RWPE2 (cell line): ENCODE measurements at places on chromosomes 6 and 20.
A peak's percentile ranks its signal among the peaks of the same experiment; 100 is the strongest.

- DNase-seq = no peak
Observed at GRCh38 chr6:20802596-20802995, 268.3 kb downstream of the CDKAL1 start.

DNA sequence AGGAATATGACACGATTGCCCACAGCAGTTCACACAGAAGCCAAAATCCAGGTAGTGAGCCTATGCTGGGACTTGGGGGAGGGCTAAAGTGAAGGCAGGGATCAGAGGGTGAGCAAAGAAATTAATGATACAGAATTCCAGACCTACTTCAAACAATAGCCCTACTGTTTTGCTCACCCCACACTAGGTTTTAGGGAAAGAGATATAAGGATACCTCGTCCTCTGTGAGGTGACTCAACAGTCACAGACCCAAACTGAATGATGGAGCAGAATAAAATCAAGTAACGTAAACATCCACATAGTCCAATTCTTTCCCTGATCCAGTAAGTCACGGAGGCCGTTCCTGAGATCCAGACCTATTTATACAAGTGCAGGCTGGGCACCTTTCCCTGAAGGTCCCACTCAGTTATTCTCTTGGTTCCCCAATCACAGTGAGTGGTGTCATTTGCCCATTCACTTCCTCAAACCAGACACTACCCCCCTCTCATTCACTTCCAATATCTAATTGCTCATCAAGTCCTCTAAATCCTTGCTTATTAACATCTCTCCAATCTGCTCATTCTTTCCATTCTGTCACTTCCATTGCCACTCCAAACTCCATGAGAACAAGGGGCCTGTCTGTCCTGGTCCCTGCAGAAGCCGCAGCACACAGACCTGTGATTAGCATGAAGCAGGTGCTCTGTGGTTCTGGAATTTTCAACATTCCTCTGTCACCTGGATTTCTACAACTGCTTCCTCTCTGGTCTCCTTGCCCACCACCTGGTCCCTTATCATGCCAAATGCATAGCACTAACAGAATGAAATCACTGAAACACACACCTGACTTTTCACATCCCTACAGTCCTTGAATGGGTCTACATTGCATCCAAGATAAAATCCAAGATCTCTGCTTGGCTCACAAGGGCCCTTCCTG is 55.9 kb downstream of the ATXN1 start:
- no peak for DNase-seq

DNA sequence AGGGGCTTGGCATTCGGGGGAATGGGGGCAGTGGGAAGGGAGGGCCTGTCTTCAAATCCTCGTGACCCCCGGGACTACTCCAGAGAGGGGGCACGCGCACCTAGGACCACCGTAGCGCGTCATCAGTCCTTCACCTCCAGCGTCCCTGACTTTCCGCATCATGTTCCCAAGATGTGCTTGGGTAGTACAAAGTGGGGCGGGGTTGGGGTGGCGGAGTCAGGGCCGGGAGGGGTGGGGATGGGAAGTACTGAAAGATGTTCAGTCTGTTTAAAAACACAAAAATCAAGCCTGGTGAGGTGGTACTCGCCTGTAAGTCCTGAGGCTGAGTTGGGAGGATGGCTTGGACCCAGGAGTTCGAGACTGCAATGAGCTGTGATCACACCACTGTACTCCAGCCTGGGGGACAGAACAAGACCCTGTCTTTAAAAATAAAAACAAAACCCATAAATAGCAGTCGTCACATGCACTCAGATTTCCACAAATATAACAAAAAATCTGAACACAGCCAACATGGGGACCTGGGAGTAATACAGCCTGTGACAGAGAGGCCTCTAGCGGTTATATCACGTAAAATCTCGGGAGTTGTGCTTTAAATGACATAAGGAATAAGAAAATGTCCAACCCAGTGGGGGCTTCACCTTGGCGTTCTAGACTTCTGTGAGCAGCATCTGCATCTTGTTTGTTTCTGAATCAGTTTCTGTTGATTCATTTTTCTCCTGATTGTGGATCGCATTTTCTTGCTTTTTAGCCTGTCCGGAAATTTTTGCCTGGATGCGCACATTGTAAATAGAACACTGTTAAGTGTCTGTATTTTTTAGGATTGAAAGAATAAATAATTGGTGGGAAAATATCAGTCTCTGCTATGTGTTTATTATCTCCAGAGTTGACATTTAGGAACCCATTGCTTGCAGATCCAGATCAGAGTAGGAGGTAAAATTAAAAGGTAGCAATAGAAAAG is 698 bp upstream of the LRP11 start:
- no peak for DNase-seq

- DNase-seq = peak; percentile 77
Observed at GRCh38 chr20:20603339-20603990, 109.0 kb downstream of the RALGAPA2 start.

DNA sequence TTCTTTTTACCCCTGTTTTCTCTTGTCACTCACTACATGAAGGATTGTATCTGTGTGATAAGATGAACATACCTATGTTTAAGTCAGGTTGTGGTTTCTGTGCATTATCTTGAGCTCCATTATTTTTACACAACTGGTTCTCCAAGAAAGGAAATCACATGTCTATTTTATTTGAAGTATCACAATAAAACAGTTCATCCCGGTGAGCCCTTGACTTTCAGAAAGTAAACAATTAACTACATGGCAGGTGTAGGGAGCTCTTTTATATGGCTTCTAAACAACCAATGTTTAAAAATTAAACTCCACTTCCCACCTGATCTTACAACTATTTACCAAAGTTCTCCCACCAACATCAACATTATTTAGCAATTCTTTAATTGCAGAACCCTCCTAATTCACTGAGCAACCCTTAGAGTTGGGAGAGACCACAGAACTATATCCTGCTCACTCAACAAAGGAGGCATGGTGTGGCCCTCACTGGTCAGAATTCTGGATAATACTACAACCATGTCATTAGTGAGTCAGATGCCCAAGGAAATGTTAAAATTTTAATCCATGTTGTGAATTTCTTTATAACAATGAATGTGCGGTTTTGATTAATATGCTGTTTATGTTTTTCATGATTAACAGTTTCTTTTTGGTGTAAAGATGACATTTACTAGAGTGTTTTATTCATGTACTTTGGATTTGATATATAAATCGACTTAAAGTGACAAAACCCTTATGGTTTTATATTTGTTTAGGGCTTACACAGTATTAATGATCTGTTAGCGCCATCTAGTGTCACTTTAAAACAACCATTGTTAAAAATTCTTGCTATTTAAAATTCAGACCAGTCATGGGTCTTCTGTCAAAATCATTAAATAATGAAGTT is 50.0 kb upstream of the SCGN start:
- DNase-seq = no peak

GRCh38 chr20:49214571-49214970 is 4.6 kb upstream of the DDX27 start:
- DNase-seq = no peak

- no peak for DNase-seq
Observed at GRCh38 chr6:53347250-53347920, 1.4 kb downstream of the ELOVL5 start.

- peak; percentile 82 for DNase-seq
Observed at GRCh38 chr6:37819802-37820717, 533 bp downstream of the ZFAND3 start.

- no peak for DNase-seq
Observed at GRCh38 chr6:108380876-108381275, 86.0 kb downstream of the AFG1L start.

GRCh38 chr20:50883856-50884255 is 47.4 kb downstream of the ADNP start:
- DNase-seq = peak; percentile 66

- no peak for DNase-seq
Observed at GRCh38 chr6:108274546-108274945, 13.7 kb upstream of the SNX3 start.

DNA sequence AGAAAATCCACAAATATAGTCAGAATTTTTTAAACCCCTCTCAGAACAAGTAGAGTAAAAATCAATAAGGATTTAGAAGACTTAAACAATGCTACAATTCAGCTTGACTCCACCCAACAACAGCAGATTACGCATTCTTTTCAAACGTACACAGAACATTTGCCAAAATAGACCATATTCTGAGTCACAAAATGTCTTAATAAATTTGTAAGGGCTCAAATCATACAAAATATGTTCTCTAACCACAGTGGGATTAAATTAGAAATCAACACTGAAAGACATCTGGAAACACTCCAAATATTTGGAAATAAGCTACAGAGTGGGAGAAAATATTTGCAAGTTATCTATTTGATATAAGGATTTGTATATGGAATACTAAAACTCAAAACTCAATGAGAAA is 164.2 kb upstream of the AKAP12 start:
- DNase-seq = no peak

- DNase-seq = no peak
Observed at GRCh38 chr6:163651426-163651825, 236.9 kb downstream of the QKI start.

DNA sequence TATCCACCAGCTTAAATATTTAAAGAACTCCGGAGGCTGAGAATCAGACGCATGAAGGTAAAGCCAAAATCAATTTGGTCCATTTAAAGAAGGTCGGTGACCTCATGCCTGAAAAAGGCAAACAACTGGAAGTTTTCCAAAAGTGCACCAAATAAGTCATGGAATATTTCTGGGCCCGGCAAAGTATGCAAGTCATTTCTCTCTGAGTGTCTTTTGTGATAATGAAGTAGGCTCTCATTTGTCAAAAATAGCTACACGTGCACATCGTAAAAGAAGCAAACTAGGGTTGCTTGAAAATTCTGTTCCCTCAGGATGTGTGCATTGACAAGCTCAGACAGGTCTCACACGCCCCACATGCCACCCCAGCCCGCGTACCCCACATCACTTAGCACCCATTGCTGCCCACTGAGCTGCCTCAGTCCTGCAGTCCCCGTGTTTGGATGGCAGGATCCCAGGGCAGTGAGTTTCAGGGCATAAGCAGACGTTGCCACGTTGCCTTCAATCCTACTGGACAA is 20.5 kb upstream of the PYGB start:
- DNase-seq = no peak

DNA sequence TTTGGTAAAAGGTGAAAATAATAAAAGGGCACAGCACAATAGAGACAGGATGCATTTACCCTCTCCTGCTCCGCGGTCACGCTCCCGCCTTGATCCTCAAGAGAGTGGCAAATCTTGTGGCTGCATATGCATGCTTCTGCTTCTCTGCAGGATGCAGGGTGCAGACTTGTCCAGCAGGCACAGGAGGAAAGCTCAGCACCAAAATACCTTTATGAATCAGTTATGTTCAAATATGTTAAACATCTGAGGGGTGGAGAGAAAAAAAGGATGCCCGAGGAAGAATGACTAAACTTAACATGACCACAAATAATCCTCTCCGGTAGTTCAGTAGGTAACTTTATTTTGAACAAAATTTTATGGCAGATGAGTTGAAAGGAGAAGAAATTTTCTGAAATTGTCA is 366.1 kb upstream of the SOX4 start:
- peak; percentile 69 for DNase-seq

GRCh38 chr20:44582311-44583025 is at the start of gene PKIG:
Gene PKIG, plus strand, starts transcription at chr20:44582579. Its CDS starts 31,978 bp downstream, at chr20:44614557.
- DNase-seq = no peak

DNA sequence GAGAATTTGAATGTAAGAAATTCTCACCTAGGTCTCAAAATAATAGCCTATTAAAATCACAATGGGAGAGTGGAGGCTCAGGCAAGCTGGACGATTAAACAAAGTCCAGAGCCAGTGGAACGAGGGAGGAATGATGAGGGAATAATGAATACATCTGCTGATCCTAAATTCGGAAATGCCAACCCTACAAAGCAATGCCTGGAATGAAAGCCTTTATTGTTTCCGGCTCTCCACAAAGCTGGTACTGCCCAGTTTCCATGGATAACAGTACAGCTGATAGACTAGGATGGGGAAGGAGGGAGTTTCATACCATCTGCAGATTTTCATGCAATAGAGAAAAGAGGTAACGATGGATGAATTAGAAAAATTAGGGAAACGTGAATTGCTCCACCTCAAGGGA is 356.1 kb downstream of the CBLN4 start:
- DNase-seq = no peak

- no peak for DNase-seq
Observed at GRCh38 chr20:57498425-57499400, 26.2 kb downstream of the CTCFL start.

DNA sequence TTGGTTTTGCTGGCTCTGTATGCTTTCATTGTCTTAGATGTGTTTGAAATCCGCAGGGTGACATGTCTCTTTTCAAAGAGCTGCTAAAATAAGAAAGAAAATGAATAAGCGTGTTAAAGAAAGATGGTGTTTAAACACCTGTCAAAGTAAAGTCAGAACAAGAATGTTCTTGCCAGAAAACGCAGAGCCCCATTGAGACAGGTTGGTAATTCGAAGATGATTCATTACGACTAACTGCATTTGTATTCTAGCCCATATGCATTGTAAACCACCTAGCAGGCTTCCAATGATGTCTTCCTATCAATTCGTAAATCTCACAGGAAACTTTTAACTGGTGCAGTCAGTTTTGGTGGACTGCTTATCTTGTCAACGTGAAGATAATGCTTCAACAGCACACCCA is 16.8 kb downstream of the PHACTR2 start:
- DNase-seq = no peak

- peak; percentile 80 for DNase-seq
Observed at GRCh38 chr20:57582432-57583288, 21.8 kb downstream of the PCK1 start.

- no peak for DNase-seq
Observed at GRCh38 chr6:49782725-49783124, 4.4 kb downstream of the PGK2 start.

DNA sequence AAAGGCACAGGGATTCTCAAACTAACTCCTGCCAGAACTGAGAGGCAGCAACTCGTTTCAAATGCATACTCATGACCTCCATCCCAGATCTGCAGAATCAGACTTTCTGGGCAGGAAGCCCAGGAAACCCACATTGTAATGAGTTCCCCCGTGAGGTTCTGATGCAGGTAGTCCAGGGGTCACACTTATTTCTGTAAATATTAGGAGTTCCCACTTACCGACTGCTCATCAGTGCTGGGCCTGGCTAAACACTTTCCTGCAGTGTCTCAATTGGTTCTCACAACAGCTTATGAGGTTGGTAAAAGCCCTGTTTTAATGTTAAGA is 11.6 kb downstream of the DUSP15 start:
- DNase-seq = no peak

- DNase-seq = no peak
Observed at GRCh38 chr6:14035071-14035847, 82.3 kb upstream of the CD83 start.

- peak; percentile 77 for DNase-seq
Observed at GRCh38 chr20:57792386-57793080, 82.7 kb upstream of the PMEPA1 start.
